Articular chondrocyte of knee joint (primary cell): ENCODE measurements at places on chromosomes 2 and 18. TPM values are rescaled to one million over a fixed set of nuclear protein-coding genes. Genes with fewer than 3 reads are reported as not detected.

The CRYBA2 gene
- 0.54 TPM in 1 of 2 replicates, not detected in the other for total RNA-seq

The TMEM247 gene
- total RNA-seq = not detected in 2 replicates

The TNFAIP6 gene
- 142 and 572 TPM in 2 replicates for total RNA-seq

The NT5DC4 gene
- total RNA-seq = not detected in 2 replicates

The SF3B1 gene
- 279 and 323 TPM in 2 replicates for total RNA-seq

The GPR35 gene
- 0.54 and 0.65 TPM in 2 replicates for total RNA-seq

The MAP3K20 gene
- total RNA-seq = 49.7 and 63.8 TPM in 2 replicates

The NUP35 gene
- total RNA-seq = 10.3 and 10.8 TPM in 2 replicates

The GLB1L gene
- 16.5 and 34.4 TPM in 2 replicates for total RNA-seq

The WNT10A gene
- total RNA-seq = not detected in 2 replicates
